Right renal pelvis (tissue), 4 donors: ENCODE measurements at places on chromosomes 6 and 20.

DNA sequence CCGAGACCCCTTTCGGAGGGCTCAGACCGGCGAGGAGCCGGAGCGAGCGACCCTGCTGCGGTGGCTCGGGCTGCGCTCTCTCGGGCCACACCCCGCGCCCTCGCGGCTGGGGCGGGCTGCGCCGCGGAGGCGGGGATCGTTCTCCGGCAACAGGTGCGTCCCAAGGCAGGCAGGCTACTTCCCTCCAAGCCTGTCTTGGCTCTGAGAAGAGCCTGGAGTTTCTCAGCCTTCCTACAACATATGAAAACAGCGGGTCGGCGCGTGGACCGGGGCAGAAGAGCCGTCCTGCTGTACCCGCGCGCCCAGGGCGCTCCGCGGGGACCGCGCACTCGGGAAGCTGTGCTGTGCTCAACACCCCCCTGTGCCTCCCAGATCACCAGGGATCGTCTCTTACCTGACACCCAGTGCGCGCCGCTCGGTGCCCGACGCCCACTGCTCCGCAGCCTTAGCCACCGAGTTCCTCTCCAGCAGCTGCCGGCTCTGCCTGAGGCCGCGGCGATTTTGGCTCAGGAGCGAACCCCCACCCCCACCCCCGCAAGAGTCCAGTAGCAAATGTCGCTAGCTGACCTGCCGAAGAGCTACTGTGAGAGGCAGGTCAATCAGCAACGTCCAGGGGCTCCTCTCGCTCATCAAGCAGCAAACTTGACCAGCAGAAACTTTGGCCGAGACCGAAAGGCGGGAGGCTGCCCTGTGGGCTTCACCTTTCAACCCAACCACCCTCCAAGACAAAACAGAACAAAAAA lies 3.7 kb upstream of the OLIG3 start:
- DNase-seq = no peak

DNA sequence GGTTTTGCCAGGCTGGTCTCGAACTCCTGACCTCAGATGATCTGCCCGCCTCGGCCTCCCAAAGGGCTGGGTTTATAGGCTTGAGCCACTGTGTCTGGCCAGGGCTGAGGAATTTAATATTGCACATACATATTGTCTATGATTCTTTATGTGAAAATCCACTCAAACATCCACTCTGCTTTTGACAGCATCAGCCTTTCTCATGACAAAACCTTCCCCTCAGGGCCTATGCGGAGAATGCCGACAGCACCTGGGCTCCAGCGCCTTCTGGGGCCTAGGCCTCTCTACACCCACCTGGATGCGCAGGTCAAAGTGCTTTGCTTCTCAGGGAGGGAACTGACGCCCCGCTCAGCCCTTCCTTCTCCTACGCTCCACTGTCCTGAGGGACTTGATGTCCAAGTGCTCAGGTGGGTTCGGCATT lies 5.4 kb downstream of the RAMACL start:
- DNase-seq = no peak

DNA sequence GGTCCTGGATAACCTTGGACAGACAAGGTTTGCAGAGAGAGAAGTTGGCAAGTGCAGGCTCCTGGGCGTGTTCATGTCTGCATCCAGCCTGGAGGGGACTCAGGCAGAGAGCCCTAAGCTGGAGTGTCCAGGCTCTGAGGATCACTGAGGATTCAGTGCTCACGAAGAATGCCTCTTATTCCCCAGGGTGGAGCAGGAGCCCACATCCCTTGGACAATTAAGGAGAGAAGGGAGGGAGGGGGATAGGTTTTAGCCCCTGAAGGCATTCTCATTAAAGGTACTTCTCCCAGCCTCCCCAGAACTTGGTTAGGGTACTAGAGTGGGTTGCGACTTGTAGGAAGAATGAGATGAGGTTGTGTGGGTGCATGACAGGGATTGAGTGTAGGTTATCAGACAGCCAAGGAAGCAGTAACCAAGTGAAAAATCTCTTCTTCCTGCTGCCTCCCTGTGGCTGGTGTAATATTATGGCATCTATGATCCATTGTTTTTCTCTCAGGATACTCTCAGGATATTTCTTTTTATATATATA lies 680 bp downstream of the HLA-DPB1 start:
- DNase-seq = no peak

GRCh38 chr6:158384671-158385110 lies 72.4 kb downstream of the TULP4 start:
- no peak for DNase-seq

GRCh38 chr6:154592199-154592860 lies 81.8 kb upstream of the CNKSR3 start:
- DNase-seq = no peak

- DNase-seq = no peak
These were observed 2.4 kb upstream of the MCM3 start for GRCh38 chr6:52286798-52287432.

DNA sequence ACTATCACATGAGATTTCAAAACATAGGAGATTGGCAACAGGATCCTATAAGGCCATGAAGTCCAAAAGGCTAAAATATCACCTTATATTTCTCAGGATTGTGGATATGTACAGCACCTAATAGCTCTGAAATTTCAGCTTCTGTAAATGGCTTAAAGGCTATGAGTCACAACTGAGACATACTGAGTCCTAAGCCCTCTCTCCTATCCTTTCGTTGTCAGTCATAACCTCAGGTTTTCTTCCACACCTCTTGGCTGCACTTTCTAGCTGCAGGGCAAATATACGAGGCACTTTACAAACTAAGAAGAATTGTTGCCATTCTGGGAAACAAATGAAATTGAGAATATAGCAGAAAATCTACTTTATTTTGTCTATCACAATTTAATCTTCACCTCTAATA lies 969.9 kb upstream of the EPHA7 start:
- no peak for DNase-seq

- DNase-seq = no peak
These were observed 275.0 kb downstream of the KHDC1L start for GRCh38 chr6:72950114-72950860.

GRCh38 chr6:158877716-158878115 lies 58.5 kb upstream of the EZR start:
- no peak for DNase-seq

- no peak for DNase-seq
These were observed 25.7 kb downstream of the PSMG4 start for GRCh38 chr6:3284436-3284876.

- no peak for DNase-seq
These were observed 101.0 kb upstream of the CHD6 start for GRCh38 chr20:41719151-41719550.
